ENCODE measurements at places on chromosomes 5 and 9.

DNA sequence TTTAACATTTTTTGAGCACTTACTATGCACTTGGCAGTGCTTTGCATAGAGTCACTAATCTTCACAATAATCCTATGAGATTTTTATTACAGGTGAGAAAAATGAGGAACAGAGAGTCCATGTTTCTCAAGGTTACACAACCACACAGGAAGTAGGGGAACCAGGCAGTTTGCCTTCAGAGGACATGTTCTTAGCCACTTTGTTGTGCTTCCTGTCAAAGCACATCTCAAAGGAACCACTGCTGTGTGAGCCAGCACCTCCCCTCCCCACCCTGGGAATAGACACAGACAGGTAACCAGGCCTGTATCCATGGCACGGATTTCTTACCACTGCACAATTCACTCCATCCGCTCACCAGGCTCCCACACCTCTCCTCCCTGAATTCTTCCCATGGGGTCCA lies 6.3 kb upstream of the DNAJB5 start:
- DNase-seq = no peak

DNA sequence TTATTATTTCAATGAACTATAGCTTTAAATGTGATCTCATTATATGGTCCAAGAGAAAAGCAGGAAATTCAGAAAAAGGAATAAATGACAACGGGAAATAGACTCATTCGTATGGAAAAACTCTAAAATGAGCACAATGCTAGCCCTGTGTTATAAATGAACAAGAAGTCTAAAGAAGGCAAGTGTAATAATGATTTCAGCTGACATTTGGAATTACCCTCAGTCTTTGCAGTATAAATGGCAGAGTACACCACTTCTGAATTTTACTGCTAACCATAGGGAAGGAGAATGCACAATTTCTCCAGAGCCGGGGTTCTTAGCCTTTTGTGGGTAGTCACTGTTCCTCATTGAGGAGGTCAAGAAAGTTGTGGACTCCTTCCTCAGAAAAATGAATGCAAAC lies 93.1 kb downstream of the ANKRD55 start:
- no peak for DNase-seq

GRCh38 chr5:132065351-132065937 lies 5.0 kb downstream of the IL3 start:
- DNase-seq = no peak

- DNase-seq = no peak
Measured at GRCh38 chr5:180718810-180719453, 20.9 kb downstream of the OR2Y1 start.

DNA sequence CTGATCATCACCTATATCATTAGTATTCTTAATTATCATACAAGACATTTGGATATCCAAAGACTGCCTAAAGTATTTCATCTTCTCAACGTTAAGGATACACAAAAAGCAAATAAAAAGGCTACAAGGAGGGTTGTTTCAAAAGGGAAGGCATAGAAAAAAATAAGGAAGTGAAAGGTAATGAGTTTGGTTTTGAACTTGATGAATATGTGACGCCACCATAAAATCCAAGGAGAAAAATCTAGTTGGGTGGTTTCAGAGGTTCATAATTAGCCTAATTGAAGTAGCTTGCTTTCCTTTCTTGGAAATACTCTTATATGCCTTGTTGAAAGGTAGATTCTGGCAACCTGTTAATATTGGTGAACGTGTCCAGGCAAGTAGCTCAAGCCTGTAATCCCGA lies 96.1 kb upstream of the SGCD start:
- DNase-seq = no peak

DNA sequence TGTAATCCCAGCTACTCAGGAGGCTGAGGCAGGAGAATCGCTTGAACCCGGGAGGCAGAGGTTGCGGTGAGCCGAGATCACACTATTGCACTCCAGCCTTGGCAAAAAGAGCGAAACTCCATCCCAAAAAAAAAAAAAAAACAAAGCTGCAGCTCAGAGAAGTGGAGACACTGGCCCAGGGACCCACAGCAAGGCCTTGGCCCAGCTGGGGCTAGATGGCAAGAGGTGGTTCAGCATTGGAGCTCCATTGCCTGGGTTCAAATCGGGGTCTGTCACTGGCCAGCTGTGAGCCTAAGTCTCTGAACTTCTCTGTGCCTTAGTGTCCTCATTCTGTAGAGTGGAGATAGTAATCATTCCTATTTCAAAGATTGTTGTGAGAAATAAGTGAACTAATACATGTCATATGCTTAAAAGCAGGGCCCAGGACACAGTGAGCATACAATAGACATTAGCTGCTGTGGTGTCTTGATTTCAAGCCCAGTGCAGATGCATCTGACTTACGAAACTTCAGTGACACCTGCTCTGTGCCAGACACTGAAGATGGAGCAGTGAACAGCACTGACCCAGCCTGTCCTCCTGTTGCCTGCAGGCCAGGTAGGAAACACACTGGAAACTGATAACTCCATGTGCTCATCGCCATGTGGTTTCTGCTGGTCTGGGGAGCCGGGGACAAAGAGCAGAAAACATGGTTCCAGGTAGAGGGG lies 127.7 kb downstream of the C9orf50 start:
- no peak for DNase-seq

- DNase-seq = no peak
Measured at GRCh38 chr5:6551287-6551954, 81.4 kb downstream of the NSUN2 start.

DNA sequence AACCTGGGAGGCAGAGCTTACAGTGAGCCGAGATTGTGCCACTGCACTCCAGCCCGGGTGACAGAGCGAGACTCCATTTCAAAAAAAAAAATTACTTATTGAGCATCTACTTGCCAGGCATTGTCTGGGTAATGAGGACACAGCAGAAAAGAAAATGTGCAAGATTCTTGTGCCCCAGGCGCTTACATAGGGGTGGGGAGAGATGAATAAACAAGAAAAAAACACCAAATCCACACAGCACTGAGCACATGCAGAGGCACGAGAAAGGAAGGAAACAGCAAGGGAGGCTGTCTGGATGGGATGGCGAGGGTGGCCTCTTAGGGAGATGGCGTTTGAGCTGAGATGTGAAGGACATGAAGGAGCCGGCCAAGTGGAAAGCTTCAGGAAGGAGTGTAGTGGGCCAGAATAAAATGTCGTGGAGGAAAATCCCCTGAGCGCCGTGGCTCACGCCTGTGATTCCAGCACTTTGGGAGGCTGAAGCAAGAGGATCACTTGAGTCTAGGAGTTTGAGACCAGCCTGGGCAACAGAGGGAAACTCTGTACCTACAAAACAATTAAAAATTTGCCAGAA lies 13.9 kb downstream of the DYNC2I2 start:
- no peak for DNase-seq

- DNase-seq = peak; percentile 55
Measured at GRCh38 chr9:131590907-131591844, 45.9 kb downstream of the PRRT1B start.

DNA sequence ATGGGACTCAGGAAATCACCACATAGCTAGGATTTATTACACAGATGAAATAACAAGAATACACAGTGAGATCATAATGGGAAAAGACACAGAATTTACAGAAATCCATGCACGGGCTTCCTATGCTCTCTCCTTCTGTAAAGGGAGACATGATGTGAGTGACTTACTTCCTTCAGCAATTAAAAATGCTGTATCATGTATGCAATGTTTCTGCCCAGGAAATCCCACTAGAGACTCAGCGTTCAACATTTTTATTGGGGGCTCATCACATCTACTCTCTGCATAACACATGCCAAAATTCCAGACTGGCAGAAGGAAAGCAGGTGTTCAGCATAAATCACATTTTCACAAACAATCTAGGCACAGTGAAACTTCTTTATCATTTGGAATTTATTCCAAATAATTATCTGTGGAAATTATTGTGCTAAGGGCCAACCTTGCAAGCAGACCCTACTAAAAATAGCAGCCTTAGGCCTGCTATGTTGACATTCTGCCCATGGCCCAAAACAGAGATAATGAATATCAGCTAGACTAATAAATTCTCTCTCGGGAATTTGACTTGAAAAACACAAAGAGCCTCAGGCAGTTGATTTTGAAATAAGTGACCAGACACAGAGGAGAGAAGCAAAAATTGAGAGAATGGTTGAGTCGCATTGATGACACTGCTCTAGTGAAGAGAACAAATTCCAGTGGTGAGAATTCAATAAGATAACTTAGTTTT lies 31.4 kb upstream of the SELENOP start:
- no peak for DNase-seq

DNA sequence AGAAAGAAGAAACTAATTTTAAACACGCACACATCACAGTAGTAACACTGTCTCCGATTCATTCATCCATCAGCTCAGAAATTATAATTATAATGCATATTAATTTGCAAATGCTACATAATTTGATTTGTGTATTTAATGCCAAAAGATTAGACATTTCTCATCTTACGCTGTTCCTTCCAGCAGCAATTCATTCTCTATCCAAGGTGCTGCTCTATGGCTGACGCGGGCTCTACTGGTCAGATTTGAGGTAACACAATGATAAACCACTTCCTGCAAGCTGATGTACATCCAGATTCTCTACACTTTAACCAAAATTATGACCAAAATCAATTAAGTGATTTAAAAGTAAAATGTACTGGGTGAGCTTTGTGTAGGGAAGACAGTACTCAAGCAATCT lies 77.9 kb upstream of the ICE1 start:
- DNase-seq = no peak

DNA sequence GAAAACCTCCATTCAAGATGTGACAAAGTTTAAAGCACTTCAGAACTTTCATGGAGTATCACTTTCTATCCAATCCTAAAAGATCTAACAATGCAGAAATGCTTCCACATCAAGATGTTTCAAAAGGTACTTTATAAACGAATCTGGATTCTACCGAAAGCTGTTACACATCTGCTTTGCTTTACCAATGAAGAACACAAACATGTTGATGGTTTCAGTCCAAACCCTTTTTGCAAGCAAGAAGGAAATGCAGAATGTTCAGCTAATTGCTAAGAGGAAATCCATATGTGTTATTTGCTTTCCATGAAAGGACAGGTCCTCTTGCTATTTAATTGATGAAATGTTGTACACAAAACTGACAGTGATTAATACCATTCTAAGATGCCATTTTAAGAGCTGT lies 419.6 kb downstream of the EFNA5 start:
- no peak for DNase-seq

- DNase-seq = no peak
Measured at GRCh38 chr9:113563826-113564497, 100.4 kb downstream of the RGS3 start.

- no peak for DNase-seq
Measured at GRCh38 chr5:160348080-160348479, 22.3 kb downstream of the C1QTNF2 start.

GRCh38 chr5:40383749-40384651 lies 295.7 kb upstream of the PTGER4 start:
- DNase-seq = no peak

DNA sequence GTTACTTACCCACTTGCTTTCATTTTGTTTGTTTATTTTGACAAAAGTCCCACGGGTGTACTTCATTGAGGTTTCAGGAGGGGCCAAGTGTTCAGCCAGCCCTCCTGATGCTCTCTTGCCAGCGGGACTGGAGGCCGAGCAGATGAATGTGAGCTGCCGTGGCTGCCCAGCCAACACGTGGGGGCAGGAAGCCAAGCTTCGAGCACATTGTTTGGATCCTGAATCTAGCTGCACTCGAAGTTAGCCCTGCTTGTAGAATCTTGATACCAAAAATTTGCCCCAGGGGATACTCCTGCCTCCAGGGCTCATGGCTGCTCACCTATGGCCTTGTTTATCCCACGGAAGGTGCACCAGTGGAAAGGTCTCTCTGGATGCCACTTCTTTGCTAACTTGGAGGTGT lies 49.3 kb downstream of the RASGEF1C start:
- DNase-seq = no peak

- DNase-seq = no peak
Measured at GRCh38 chr5:584216-584615, 27.9 kb upstream of the CEP72 start.

GRCh38 chr5:123124859-123125595 lies 36.0 kb downstream of the PRDM6 start:
- no peak for DNase-seq

DNA sequence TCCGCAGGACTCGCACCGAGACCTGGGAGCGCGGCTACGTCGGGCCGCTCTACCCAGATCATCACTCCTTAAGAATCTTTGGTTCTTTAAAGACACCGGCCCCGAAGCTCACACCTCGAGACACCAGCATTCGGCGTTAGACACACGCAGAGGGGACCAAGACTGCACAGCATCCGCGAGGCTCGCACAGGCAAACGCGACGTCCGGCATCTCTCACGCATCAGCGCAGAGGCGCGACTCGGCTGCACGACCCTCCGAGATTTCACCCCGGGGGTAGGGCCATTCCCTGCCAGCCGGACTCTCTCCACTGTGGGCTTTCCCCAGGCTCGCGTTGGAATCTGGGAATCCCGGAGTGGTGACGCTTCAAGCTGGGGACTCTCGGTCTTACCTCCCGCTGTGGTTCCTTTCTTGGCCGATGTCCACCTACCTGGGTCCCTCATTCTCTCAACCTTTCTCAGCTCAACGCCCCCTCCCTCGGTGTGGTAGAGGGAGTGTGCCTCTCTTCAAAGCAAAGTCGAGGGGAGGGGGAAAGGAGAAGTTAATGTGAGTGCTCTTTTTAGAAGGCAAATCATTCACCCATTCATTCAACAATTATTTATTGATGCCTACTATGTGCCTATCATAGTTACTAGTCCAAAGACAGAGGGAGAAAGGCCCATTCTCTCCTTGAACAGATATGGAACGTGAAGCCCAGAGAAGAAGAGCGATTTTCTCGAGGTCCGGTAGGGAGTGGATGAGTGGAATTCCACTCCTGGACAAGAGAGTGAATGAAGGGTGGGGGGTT lies 1.3 kb upstream of the HAND1 start:
- no peak for DNase-seq

DNA sequence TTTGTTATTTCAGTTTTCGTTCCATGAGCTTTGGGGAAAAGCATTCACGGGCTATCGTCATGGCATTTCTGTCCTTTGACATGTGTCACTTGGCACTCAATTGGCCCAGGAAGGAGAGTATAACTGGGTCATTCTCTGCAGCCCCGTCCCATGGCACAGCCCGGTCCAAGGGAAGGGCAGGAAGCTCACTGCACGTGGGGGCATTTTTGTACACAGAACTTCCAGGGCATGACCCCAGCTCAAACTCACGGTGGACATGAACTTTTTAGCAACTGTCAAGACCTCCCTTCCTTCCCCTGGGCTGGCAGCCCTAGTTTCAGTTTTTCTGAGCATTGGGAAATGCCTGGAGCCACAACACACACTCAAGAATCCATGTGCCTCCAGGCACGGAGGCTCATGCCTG lies 161.6 kb upstream of the PANK3 start:
- no peak for DNase-seq

DNA sequence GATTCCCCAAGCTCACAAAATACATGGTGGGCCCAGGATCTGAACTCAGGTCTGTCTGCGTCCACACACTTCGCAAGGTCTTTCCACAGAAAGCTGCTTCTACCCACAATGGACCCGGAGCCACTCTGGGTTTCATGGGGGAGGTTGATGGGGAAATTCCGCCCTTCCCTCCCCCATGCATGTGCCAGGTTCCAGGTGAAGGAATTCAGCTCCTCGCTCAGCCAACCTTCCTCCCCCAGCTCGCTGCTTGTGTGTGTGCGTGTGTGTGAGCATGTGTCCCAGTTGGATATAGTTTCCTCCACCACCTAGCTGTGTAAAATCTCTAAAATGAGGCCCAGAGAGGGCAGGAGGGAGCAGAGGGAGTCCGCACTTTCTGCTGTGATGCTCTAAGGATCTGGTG lies 1.0 kb downstream of the PTGS1 start:
- DNase-seq = no peak

- no peak for DNase-seq
Measured at GRCh38 chr5:160537116-160537515, 115.5 kb downstream of the PTTG1 start.
